Aorta (tissue), 5 donors: ENCODE measurements at places on chromosomes 7 and 10. TPM values are rescaled to one million over a fixed set of nuclear protein-coding genes. Genes with fewer than 3 reads are reported as not detected.

DNA sequence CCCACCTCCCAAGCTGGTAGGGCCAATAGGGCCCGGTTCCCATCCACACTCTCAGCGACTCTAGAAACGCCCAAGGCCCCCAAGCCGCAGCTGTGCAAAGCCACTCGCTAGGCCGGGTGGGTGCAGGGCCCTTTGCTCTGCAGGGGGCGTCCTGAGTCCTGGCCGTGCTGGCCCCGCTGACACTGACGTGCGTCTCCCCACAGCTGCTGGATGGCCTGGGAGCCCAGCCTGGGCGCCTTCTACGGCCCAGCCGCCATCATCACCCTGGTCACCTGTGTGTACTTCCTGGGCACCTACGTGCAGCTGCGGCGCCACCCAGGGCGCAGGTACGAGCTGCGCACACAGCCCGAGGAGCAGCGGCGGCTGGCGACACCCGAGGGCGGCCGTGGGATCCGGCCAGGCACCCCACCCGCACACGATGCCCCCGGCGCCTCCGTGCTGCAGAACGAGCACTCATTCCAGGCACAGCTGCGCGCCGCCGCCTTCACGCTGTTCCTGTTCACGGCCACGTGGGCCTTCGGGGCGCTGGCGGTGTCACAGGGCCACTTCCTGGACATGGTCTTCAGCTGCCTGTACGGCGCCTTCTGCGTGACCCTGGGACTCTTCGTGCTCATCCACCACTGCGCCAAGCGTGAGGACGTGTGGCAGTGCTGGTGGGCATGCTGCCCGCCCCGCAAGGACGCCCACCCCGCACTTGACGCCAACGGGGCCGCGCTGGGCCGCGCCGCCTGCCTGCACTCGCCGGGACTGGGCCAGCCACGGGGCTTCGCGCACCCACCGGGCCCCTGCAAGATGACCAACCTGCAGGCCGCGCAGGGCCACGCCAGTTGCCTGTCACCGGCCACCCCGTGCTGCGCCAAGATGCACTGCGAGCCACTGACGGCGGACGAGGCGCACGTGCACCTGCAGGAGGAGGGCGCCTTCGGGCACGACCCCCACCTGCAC, 31.6 kb upstream of the KNDC1 start:
- H3K4me3 ChIP-seq = no peak overlapping the region
- peak; percentile 37 for DNase-seq
- no peak overlapping the region for H3K27ac ChIP-seq
- H3K4me1 ChIP-seq = no peaks in the 10 kb centered on the region
- no peaks in the 10 kb centered on the region for H3K27me3 ChIP-seq

DNA sequence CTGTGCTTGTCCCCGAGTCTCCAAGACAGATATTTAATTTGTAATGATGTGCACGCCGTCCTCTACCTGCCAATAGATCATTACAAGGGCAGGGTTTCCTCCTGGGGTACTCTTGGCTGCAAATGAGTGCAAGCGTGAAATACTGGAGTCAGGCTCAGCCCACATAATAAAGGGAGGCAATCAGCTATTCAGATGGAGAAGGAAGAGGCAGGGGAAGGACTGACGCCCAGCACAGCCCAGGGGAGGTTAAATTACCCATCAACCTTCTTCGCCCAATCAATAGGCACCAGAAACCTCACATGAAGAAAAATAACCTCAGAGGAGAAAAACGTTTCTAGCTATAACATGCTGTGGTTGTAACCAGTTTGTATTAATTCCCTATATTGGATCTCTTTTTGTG, 544.9 kb upstream of the ADARB2 start:
- H3K27me3 ChIP-seq = no peaks in the 10 kb centered on the region
- no peak overlapping the region for H3K27ac ChIP-seq
- H3K36me3 ChIP-seq = no peaks in the 10 kb centered on the region
- no peak overlapping the region for H3K4me3 ChIP-seq

GRCh38 chr10:47306387-47307210, 6.6 kb downstream of the GDF10 start:
- no peaks in the 10 kb centered on the region for H3K36me3 ChIP-seq
- no peak overlapping the region for H3K4me3 ChIP-seq
- no peak for DNase-seq
- no peak overlapping the region for H3K27ac ChIP-seq

DNA sequence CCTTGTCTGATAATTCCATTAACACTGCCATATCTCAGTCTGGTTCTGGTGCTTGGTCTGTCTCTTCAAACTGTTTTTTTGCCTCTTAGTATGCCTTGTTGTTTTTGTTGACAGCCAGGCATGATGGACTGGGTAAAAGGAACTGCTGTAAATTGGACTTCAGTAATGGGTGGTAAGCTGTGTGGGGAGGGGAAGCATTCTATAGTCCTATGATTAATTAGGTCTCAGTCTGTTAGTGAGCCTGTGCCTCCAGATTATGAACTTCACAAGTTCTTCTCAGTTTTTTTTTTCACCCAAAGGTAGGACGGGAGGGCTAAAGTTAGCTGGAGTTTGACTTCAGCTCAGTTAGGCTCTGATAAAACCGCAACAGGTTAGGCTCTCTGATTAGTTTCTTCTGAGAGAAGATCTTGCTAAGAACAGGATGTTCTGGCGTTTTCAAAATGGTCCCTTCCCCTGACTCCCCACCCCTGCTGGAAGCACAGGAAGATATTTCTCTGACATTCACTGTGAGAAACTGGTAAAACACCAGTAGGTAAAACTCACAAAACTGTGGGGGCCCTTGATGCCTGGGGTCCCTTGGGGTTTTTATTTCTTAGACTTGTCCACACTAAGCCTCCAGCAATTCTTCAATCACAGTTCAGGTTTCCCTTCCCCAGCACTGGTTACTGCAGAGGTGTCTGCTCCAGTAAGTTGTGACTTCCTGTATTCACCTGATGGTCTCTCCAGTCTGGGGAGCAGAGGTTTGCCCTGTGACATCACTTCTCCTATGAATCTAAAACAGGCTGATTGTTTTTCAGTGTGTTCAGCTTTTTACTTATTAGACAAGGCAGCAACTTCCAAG, 43.3 kb upstream of the CCDC71L start:
- DNase-seq = no peak
- H3K27me3 ChIP-seq = no peaks in the 10 kb centered on the region
- H3K4me3 ChIP-seq = no peak overlapping the region
- H3K4me1 ChIP-seq = no peaks in the 10 kb centered on the region
- H3K27ac ChIP-seq = no peak overlapping the region

- H3K27ac ChIP-seq = peak overlapping the region; percentile 86
- no peak overlapping the region for H3K4me3 ChIP-seq
- no peaks in the 10 kb centered on the region for H3K27me3 ChIP-seq
- DNase-seq = no peak
- no peaks in the 10 kb centered on the region for H3K36me3 ChIP-seq
- peaks cover 23% of the 10 kb centered on the region for H3K4me1 ChIP-seq
Observed at GRCh38 chr10:77563638-77564270, 73.9 kb downstream of the KCNMA1 start.

TLL2 gene
- not detected for polyA plus RNA-seq

EIF5AL1 gene
- polyA plus RNA-seq = 0.38 TPM

BICC1 gene
- 10.5 TPM for polyA plus RNA-seq
